ENCODE measurements at places on chromosomes 3 and 15. TPM values are rescaled to one million over a fixed set of nuclear protein-coding genes. Genes with fewer than 3 reads are reported as not detected.

The FEZF2 gene
- 0.09 TPM for total RNA-seq

The NR1I2 gene
- 0.36 TPM for total RNA-seq

The ADAMTS9 gene
- total RNA-seq = 31.1 TPM

The CHAC1 gene
- total RNA-seq = 2.1 TPM

The GOLGA6A gene
- total RNA-seq = 0.36 TPM

The C2CD4B gene
- 2.0 TPM for total RNA-seq

The CERS3 gene
- 0.73 TPM for total RNA-seq

The CFAP44 gene
- 16.9 TPM for total RNA-seq

The TEX264 gene
- total RNA-seq = 12.2 TPM

The ALS2CL gene
- 3.2 TPM for total RNA-seq

DNA sequence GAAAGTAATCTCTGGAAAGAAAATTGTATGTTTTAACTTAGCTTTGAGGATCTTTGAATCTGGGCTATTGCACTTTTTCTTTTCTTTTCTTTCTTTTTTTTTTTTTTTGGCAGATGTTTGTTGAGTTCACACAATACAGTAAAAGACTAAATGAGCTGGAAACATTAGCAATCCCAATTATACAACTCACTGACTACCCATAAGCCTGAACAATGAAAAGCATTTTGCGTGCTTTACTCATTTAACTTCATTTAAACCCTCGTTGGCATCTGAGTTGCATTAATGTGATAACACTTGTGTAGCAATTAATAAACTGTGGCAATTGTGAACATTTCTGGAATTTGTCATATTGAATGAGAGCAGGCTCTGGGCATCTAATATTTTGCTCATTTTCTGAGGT, 269.4 kb upstream of the RBMS3 start:
- no peak for DNase-seq

GRCh38 chr3:44510000-44510368, 32.5 kb upstream of the ZNF445 start:
- DNase-seq = no peak

GRCh38 chr15:96972201-96972600, 641.7 kb downstream of the NR2F2 start:
- no peak for DNase-seq

DNA sequence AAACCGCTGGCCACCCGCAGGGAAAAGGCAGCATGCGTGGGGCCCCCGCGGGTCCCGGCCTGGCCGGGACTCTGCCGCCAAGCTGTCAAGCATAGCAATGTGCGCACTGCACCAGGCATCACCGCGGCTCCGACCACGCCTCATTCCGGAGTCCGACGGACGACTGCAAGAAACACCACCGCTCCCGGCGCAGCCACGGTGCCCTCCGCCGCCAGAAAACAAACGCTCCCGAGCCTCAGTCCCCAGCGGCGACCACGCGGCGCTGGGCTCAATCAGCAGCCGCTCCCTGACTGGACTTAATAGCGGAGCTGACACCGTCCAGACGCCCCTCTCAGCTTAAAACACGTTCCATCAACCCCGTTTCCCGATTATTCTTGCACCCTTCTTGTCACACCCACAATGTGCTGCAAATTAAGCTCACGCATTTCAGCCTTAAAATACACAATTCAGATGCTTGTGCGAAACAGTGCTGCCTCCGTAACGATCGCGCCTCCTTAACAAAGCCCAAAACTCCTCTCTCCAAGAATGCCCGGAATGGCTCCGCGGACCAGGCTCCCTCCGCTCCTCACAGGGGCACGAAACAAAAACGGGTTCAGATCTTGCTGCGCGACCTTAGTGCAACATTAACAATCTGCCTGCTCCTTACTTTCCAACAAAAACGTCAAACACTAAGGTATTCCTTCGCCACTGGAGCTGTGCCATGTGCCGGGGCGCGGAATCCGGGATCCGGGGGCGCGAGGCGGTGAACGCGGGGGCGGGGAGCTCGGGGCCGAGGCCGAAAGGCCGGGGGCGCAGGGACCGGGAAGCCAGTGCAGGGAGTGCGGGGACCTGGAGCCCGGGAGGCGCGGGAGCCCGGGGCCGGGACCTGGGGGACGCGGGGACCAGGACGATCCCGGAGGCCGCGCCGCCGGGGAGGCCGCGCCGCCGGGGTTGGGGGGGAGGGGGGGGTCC, 655 bp downstream of the CYFIP1 start:
- DNase-seq = peak; percentile 34

- DNase-seq = no peak
These were observed 16.8 kb upstream of the ABHD2 start for GRCh38 chr15:89071471-89071870.

DNA sequence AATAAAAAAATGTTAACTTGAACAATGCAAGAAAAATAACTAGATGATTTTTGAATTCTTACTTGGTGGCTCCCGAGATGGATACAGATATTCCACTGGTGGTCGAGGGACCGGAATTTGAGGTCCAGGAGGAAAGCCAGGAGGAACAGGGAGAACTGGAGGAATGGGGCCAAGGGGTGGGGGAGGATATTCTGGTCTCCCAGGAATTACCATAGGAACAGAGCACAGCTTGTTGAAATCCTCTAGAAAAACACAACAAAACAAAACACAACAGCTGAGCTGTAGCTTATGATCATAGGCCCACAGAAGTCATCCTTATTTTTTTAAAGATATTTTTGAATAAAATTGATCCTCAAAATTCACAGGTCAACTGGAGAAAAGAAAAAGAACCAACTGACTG, 129.4 kb downstream of the FBN1 start:
- no peak for DNase-seq

DNA sequence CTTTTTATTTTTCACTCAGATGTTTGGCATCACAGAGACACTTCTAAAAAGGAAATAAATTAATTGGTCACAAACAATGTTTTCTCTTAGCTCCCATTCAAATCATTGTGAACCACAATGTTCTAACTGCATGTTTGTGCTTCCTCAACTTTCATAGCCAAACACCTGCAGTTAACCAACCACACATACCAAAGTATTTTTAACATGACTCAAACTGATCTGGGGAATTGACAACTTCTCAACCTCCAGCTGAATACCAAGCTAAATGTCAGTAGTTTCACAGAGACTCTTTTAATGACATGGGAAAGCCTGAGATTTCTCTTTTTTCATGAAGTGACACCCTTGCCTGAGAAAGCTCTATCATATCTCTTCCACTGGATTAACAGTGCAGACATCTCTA, 217.9 kb upstream of the MME start:
- no peak for DNase-seq

DNA sequence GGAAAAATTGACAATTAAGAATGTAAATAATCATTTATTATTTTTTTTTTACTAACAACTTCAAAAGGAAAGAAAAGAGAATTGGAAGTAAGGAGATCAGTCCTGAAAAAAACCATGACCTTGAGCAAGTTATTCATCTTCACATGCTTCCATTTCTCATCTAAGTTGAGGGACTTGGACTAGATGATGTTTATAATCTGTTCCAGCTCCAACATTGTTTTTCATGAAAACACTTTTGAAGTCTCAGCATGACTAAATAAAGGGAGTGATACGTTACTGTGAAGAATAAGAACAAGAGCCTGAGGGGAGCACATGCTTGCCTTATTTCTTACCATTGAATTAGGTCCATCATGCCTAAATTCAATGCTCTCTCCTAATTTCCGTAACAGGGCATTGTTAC, 95.7 kb downstream of the STRIT1 start:
- no peak for DNase-seq

DNA sequence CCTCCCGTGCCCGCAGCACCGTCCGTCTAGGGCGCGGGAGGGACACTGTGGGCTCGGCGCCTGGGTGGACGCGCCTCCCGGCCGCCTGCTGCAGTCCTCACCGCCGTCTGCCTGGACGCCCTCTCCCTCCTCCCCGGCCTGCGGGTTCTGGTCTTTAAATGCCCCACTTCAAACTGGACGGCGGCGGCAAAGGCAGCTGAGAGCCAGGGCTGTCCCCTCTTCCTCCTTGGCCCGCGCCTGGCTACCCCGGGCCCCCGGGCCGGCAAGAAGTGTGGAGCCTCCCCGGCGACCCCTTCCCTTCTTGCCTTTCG, 426 bp downstream of the CBLB start:
- DNase-seq = peak; percentile 50

- no peak for DNase-seq
These were observed 37.3 kb downstream of the CYFIP1 start for GRCh38 chr15:22942877-22943276.

DNA sequence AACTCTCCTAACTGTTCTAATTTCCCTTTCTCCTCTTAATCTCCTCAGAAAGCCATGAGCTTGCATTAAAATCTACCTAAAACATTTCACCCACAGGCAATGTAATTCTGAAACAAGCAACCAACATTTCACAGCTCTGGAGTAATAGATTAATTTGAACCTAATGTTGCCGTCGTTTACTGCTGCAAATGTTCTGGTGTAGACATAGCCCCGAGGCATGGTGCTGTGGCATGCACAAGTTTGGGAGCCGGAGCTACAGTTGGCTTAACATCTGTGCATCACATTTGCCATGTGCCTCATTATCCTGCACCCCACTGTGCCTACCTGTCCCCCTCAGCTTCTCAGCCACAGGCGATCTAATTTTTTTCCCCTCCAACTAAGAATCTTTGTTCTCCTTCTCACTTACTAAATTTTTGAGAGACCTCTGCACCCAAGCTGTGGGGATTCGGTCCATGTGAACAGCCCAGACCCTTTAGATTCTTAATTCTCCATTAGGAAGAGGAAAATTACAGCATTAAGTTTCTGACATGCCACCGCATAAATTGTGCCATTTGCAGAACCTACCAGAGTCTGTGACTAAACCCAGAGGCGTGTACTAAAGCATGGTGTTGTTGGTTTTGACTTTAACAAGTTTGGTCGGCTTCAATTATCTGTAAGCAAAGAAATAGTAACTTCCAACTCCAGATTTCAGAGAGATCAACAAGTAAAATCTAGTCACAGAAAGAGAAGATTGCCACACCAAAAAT, 419.2 kb downstream of the MECOM start:
- no peak for DNase-seq

DNA sequence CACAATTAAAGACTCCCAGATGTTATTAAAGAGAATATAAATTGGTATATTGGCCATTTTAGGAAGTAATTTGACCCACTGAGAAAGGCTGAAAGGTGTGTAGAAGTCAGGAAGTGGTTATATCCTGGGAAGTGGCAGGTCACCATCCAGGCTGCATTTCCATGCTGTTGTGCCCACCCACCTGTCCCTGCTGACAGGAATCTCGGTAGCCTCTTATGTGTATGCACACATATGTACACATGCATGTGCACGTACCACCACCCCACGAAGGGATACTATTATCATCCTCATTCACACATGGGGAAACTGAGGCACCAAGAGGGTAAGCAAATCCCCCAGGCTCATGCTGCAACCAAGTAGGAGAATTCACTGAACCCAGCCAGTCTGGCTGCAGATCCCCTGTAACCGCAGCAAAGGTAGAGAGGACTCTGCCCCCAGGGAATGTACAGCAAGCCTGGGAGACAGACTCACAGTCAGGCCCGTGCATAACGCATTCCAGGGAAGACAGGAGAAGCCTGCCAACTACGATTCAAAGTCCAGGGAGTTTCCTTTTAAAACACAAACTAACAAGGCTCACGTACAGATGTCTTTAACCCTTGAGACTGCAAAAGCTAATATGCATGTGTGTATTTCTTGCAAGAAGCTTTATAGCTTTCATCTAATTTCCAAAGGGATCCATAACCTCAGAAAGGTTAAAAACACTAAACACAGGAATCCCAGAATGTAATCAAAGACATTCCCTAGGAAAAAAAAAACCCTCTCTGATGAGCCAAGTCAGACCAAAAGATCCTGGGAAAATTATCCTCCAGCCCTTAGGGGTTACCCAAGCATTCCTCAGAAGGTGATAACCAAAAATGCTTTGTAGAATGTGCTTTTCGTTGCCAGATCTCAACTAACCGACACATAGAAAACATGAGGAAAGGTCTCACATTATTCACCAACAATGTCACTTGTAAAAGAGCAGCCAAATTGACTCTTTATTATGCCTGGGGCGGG, 129.6 kb downstream of the ADAMTS17 start:
- no peak for DNase-seq

DNA sequence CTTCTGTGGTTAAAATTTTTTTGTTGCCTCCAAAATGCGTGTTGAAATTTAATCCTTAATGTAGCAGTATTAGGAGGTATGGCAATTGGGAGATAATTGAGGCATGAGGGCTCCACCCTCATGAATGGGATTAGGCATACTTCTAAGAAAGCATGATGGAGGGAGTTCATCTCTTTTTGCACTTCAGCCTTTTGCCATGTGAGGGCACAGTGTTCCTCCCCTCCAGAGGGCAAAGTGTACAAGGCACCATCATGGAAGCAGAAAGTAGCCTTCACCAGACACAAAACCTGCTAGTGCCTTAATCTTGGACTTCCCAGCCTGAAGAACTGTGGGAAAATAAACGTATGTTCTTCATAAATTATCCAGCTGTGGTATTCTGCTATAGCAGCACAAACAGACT, 429.5 kb downstream of the ZIC1 start:
- DNase-seq = no peak

DNA sequence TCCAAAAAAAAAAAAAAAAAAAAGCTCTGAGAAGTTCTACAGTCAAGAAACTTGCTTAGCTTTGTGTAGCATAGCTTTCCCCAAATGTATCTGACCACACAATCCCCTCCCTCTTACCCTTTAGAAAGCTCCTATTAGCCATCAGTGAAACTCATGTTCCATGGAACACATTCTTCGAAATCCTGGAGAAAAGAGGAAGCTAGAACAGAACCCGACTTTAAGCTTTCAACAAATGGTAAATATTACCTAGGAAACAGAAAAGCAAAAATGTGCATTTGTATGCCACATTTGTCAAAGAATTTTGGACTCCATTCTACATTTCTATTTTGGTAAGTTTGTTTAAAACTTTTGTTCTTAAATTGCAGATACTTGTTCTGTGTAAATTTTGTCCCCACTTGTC, 17.4 kb upstream of the CRTC3 start:
- DNase-seq = no peak

- no peak for DNase-seq
These were observed 33.7 kb upstream of the TEX264 start for GRCh38 chr3:51637144-51637940.

DNA sequence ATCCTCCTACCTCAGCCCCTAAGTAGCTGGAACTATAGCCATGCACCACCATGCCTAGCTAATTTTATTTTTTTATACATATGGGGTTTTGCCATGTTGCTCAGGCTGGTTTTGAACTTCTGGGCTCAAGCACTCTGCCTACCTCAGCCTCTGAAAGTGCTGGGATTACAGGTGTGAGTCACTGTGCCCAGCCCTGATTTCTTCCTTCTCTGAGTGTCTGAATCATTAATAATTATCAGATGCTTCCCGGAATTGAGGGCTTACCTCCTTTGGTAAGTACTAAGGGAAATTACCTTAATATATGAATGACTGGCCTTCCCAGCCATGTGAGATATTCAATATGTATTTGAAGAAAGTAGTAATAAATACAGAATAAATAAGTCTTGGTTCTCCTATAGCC, 7.2 kb downstream of the CLPX start:
- DNase-seq = no peak

- no peak for DNase-seq
These were observed 43.4 kb downstream of the TPRA1 start for GRCh38 chr3:127546970-127547733.
